Left ventricle myocardium inferior (tissue), 1 donor: ENCODE measurements at places on chromosomes 3 and 15. TPM values are rescaled to one million over a fixed set of nuclear protein-coding genes. Genes with fewer than 3 reads are reported as not detected.

DNA sequence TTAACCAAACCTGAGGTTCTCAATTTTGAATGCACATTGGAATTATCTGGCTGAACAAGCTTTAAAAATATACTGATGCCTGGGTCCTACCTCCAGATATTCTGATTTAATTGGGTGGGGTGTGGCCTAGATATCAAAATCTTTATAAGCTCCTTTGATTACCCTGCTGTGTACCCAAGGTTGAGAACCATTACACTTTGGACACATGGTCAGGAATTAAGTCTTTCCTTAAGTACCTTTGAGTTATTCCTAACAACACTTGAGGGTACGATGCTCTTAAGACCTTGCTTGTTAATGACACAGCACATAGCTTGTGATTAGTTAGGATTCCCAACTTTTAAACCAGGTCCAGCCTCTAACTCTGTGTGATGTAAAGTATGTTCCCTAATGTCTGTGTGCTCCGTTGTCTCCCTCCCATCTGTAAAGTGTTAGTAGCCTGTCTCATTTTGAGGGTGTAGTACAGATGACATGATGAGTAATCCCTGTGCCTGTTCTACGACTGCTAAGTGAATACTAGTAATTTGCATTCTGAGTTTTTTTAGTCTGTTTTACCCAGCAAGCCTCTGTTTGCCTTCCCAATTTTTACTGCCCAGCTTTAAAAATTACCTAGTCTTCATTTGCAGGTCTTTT, 154.9 kb downstream of the KLHL25 start:
- H3K27ac ChIP-seq = peak overlapping the region; percentile 13
- H3K36me3 ChIP-seq = peaks cover 13% of the 10 kb centered on the region
- no peak for DNase-seq
- H3K4me1 ChIP-seq = peaks cover 91% of the 10 kb centered on the region
- no peak overlapping the region for H3K4me3 ChIP-seq

- H3K4me3 ChIP-seq = peak overlapping the region; percentile 2
- H3K4me1 ChIP-seq = peaks cover 42% of the 10 kb centered on the region
- H3K27ac ChIP-seq = peak overlapping the region; percentile 79
- DNase-seq = no peak
Measured at GRCh38 chr15:92616621-92617548, 38.7 kb downstream of the FAM174B start.

DNA sequence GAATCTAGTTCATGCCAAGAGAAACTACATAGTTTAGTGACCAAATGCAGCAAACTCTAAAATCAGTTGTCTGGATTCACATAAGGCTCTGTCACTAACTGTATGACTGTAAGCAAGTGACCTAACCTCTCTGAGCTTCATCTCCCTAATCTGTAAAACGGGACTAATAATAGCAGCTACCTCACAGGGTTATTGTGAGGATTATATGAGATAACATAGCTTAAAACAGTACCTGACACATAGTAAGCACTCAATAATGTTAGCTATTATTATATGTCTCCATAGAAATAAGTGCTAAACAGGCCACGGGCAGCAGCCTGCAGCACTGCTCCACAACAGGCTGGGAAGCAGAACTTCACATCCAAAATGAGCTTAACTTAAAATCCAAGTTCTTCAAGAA, 30.2 kb downstream of the NPTN start:
- H3K4me3 ChIP-seq = no peak overlapping the region
- peaks cover 100% of the 10 kb centered on the region for H3K4me1 ChIP-seq
- peak overlapping the region; percentile 83 for H3K27ac ChIP-seq
- DNase-seq = no peak
- H3K27me3 ChIP-seq = no peaks in the 10 kb centered on the region

DNA sequence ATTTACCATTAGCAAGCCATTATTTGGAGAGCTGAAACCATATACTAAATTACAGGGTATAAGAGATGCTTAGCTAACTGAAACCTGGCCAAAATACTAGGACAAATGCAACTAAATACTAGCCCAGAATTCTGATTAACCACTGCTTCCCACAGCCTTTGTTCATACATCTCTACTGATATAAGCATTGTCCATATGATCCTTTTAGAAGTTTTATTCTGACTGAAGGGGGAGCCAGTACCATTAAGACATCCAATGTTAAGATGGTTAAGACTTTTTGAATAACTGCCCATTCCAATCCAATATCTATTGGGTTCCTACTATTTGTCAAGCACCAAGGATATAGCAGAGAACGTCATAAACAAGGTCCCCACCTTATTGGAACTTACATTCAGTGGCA, 421.3 kb downstream of the FOXP1 start:
- no peak overlapping the region for H3K4me3 ChIP-seq
- peaks cover 4% of the 10 kb centered on the region for H3K36me3 ChIP-seq
- no peaks in the 10 kb centered on the region for H3K27me3 ChIP-seq
- H3K4me1 ChIP-seq = peaks cover 10% of the 10 kb centered on the region
- no peak for DNase-seq

DNA sequence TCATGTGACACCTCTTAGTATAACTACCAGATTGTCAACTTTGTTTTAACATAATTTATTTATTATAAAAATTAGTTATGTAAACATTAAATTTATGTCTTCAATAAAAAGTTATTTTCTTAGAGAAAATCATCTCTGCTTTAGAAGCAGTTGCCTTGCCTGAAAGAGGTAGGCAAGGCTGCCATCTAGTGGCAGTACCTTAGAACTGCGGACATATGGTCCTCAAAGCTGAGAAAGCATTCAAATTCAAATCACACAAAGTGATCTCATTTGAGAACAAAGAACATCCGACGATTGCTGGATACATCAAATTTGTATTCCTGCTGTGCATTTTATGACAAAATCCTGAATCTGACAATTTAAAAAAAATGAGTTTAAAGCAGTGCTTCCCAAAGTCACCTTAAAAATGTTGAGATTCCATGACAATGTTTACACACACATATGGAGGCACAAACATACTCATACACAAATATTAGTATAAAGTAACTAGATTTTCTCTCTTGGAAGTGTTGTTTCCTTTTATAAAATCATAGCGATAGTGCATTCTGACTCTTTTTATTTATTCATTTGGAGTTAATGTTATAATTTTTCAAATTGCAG, 617.4 kb downstream of the CADM2 start:
- no peaks in the 10 kb centered on the region for H3K36me3 ChIP-seq
- no peaks in the 10 kb centered on the region for H3K4me1 ChIP-seq
- no peak overlapping the region for H3K4me3 ChIP-seq
- no peaks in the 10 kb centered on the region for H3K27me3 ChIP-seq

- no peaks in the 10 kb centered on the region for H3K36me3 ChIP-seq
- DNase-seq = no peak
- H3K27me3 ChIP-seq = no peaks in the 10 kb centered on the region
- no peak overlapping the region for H3K27ac ChIP-seq
- no peaks in the 10 kb centered on the region for H3K4me1 ChIP-seq
Measured at GRCh38 chr3:112802338-112802737, 44.3 kb downstream of the CD200R1L start.

DNA sequence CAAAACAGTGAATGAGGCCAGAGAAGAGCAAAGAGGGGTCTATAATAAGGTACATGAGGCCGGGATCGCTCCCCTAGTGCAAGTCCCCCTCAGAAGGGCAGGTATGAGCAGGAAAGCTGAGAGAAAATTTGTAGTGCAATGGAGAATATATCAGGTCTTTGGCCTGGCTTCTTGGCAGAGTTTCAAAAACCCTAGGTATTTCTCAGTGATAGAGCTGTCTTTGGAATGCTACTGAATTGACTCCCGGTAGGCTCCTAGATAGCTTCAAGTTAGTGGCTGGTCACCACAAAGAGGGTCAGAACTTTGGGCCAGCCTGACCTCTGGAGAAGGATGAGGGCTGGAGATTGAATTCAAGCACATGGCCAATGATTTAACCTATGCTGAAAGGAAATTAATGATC, 30.6 kb upstream of the OXTR start:
- no peak for DNase-seq
- no peak overlapping the region for H3K27ac ChIP-seq
- no peaks in the 10 kb centered on the region for H3K36me3 ChIP-seq
- no peak overlapping the region for H3K4me3 ChIP-seq
- no peaks in the 10 kb centered on the region for H3K27me3 ChIP-seq

- no peak overlapping the region for H3K4me3 ChIP-seq
- no peak overlapping the region for H3K27ac ChIP-seq
- H3K4me1 ChIP-seq = peaks cover 12% of the 10 kb centered on the region
Measured at GRCh38 chr3:112508261-112508660, 9.0 kb upstream of the BTLA start.

GRCh38 chr3:174325834-174326700, 533.1 kb upstream of the NAALADL2 start:
- no peak overlapping the region for H3K4me3 ChIP-seq
- DNase-seq = no peak
- no peaks in the 10 kb centered on the region for H3K27me3 ChIP-seq
- H3K4me1 ChIP-seq = no peaks in the 10 kb centered on the region
- no peak overlapping the region for H3K27ac ChIP-seq

- no peaks in the 10 kb centered on the region for H3K4me1 ChIP-seq
- peak; percentile 25 for DNase-seq
- H3K27ac ChIP-seq = no peak overlapping the region
- no peaks in the 10 kb centered on the region for H3K27me3 ChIP-seq
Measured at GRCh38 chr15:55267401-55268175, 22.0 kb downstream of the RAB27A start.

GRCh38 chr3:195443391-195443989, 670 bp upstream of the ACAP2 start:
- H3K4me3 ChIP-seq = peak overlapping the region; percentile 57
- no peaks in the 10 kb centered on the region for H3K36me3 ChIP-seq
- DNase-seq = no peak
- peaks cover 35% of the 10 kb centered on the region for H3K4me1 ChIP-seq
- no peaks in the 10 kb centered on the region for H3K27me3 ChIP-seq

Gene IL17RB
- total RNA-seq = 0.47 TPM

Gene ITIH4
- total RNA-seq = 5.0 TPM

Gene TCF12
- 52.1 TPM for total RNA-seq
